Mesenchymal stem cell (in vitro differentiated cells and primary cell): ENCODE measurements at places on chromosomes 5 and 9.

GRCh38 chr9:137316012-137316981 lies 14.2 kb upstream of the NRARP start:
- DNase-seq: peak; percentile 57

DNA sequence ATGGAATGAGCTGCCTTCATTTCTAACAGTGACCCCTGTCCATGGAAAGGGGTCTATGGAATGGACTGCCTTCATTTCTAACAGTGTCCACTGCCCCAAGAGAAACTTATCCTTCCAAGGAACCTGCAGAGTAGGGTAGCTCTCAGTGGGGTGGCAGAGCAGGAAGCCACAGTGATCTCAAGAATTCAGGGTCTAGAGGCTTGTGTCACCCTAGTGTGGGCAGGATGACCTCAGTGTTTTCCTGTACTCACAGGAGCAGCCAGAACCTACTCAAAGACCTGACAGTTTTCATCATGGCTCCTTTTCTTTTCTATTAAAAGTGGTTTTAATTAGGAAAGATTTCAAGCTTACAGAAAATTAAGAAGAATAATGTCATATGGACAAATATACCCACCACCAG lies 27.5 kb downstream of the SEC61B start:
- no peak for DNase-seq

DNA sequence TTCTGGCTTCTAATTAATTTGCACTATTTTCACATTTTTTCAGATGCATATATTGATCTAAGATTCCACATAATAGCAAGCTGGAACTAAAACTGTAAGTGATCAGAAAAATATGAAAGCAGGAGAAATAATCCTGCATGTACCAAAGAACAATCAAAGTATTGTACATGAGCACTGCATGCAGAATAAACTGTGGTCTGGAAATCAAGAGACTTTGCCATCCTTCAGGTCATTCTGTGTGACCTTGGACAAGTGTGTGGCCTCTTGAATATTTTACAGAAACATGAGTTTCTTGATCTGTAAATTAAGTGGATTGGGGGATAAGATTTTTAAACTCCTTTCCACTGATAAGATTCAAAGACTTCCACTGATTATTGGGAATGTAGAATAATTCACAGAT lies 99.2 kb upstream of the GNAQ start:
- no peak for DNase-seq

GRCh38 chr9:130265431-130266235 lies at the start of gene HMCN2:
TSS of gene HMCN2 (plus strand) at chr9:130265760. CDS start at chr9:130265879, 119 bp downstream.
- peak; percentile 14 for DNase-seq

GRCh38 chr9:12162181-12162815 lies 530.9 kb upstream of the TYRP1 start:
- DNase-seq: no peak

- no peak for DNase-seq
Observed at GRCh38 chr9:88873635-88874034, 117.6 kb upstream of the S1PR3 start.

DNA sequence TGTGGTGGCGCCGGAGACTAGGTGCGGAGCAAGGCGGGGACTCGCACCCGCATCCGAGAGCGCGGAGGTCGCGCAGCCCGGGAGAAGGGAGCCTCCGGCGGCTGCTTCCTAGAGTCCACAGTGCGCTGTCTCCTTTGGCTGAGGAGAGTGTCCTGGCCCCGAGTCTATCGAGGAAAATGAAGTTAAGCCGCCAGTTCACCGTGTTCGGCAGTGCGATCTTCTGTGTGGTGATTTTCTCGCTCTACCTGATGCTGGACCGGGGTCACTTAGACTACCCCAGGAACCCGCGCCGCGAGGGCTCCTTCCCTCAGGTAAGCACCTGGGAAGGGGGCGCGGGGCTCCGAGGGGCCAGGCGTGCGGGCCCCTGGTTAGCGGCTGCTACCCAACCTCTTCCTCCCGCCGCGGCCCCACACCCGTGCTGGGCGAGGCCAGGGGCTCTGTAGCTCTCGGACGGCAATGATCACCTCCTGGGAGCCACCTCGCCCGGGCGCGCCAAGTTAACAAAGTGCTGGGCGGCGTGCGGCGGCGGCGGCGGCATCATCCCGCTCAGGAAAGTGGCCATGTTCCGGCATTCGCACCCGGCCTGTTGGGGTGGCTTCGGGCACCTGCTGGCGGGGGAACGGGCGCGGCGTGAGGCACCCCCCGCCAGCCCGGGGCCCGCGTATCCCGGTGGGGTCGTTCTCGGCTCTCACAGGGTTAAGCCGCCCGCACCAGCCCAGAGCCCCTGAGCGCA lies 681 bp downstream of the MAN2A1 start:
- DNase-seq: peak; percentile 60

DNA sequence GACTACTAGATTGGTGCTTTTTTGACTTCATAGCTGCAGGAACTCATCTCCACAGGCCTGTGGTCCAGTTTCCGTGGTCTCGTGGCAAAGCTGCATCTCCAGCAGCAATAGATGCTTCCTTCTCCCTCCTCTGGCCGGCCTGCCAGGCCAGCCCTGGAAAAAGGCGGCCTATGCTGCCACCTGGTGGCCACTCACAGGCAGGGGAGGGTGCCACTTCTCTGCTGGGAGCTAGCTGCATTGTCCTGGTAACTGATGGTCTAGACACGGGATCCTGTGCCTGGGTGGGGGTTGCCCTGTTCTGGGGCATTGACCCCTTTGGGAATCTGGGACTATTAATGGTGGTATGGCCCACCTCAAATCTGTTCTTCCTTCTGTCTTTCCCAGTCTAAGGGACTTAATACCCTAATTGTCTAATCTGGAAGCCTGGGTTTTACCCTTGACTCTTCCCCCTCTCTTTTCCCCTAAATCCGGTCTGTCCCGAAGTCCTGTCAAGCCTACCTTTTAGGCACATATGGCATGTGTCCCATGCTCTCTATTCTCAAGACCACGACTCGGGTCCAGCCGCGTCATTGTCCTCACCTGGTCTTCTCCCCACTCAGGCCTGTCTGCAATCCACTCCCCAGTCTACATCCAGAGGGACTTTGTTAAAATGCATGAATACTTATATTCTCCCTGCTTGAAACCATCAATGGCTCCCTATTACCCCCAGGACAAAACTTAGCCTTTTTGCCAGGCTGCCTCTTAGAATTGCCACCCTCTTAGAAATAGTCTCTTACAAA lies 20.1 kb upstream of the PTGS1 start:
- peak; percentile 73 for DNase-seq

GRCh38 chr9:97910357-97910756 lies 11.9 kb downstream of the TRMO start:
- DNase-seq: no peak

DNA sequence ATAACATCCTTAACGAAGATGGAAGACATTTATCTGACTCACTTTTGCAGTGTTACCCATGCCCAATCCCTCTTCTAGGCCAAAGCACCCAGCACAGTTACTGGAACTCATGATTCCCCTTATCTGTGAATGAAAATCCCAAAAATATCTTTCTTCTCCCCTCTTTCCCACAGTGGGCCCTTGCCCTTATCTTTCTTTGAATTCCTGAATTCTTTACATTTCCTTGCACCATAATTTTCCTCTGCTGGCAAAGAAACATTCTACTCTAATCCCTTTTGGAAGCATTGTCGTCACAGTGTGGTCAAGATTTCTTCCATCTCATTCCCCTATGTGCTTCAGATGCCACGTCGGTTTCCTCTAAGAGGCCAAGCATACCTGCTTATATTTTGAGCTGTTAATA lies 135.9 kb upstream of the LIFR start:
- DNase-seq: peak; percentile 27

DNA sequence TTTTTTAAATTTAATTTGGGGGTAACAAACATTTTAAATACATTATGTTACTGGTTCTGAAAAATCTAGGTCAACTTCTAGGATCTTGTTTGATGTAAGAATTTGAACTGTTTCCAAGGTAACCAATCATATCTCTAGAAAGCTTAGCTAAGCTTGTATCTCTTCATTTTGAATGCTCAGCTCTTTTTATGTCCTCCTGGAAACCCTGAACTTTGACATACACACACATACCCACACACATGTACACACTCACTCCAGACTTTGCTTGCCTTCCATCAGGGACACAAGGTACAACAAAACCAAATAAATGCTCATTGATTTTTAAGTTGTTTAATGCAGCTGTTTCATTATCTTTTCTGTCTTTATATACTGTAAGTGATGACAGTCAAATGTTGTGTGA lies 178.5 kb downstream of the RAB3C start:
- no peak for DNase-seq
